ENCODE measurements at places on chromosomes 2 and 18. TPM values are rescaled to one million over a fixed set of nuclear protein-coding genes. Genes with fewer than 3 reads are reported as not detected.

Gene RPL37A
- total RNA-seq: 3,135 TPM

Gene DCDC2C
- total RNA-seq: not detected

DNA sequence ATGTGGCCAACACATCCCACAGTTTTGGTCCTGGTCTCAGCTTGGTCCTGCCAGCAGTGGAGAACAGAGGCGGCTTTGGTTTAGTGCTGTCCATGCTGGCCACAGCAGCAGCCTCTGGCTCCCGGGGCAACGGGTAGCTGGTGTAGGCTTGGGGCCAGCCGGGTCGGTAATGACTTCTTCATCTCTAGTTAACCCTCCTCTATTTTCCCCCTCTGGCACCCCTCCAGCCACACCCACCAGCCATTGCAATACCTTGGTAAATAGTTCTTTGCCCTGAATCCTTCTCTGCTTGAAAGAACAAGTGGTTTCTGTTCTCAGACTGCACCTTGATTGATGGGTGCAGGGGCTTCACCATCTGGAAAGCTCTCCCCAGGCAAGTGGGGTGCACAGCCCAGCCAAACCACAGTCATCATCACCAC lies 31.7 kb upstream of the ZNF396 start:
- DNase-seq: no peak

- no peak for DNase-seq
Measured at GRCh38 chr2:32384529-32384928, 27.7 kb downstream of the BIRC6 start.

DNA sequence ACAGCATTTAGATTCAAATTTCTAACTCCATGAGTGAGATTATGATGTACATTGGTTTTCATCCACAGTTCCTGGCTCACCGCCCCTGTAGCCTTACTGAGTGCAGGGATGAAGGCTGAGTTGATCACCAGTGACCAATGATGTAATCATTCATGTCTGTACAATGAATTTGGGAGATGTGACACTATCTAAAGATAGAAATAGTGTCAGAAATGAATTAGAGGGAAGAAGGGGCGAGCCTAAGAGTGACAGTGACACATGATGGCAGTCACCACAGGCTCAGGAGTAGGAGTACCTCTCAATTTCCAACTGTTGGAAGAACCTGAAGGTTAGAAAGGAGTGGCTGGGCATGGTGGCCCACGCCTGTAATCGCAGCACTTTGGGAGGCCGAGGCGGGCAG lies 3.2 kb downstream of the METTL4 start:
- no peak for DNase-seq

Measured in WTC11 (cell line).